ENCODE measurements at places on chromosomes 4 and X.

DNA sequence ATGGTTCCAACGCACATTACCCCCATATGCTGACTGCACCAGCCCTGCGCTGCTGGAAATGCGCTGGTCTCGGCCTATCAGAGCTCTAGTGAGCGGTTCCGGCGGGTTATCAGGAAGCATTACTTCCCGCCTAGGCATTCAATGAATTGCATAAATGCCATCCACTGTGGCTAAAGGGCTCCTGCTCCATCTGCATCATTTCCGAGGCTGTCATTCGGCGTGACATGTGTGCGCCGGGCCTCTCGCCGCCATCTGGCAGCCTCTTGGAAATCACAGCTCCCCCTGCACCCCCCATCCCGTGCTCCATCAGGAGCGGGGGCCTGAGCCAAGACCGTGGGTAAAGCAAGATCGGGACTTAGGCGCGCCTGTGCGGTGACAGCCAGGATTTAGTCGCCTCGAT, 64.4 kb downstream of the SEPSECS start:
- no peak for DNase-seq

DNA sequence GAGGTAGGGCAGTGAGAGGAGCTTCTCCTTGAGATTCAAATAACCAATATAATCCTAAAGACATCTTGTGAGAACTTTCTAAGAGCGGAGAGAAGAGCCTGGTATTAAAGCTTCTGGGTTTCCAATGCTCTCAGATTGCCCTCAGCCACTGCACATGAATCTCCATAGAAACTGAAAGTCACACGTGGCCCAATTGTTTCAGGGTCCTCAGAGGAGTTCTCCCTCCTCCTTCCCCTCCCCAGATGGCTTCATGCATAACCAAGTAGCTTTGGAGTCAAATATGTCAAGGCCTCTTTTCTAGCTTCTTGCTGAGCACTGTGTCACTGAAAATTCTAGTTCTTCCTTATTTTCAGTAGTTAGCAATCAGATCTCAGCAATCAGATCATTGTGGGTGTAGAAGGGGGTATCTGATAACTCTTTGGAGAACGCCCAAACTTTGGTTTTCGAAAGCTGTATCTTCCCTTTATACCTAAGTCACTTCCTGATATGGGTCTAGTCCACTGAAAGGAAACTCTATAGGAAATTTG, 2.2 kb downstream of the BTK start:
- no peak for DNase-seq

- DNase-seq, result no peak
Measured at GRCh38 chrX:130628516-130628915, 226.7 kb downstream of the RBMX2 start.

GRCh38 chr4:2101346-2102044, 42.4 kb downstream of the NAT8L start:
- no peak for DNase-seq

DNA sequence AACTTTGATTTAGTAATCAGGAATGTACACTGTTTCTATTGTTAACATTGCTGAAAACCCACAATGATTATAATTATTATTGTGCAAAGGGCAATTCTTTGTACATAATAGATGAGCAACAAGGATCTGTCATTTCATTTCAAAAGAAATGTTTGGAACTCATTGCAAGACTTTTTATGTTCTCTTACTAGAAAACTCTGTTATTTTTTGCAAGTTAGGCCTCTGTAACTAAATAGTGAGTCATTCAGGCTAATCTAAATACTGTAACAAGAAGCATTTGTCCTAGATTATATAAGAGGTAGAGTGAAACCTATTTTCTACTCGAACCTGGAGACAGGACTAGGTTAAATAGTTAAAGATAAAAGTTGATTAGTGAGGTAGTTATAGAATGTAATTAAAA, 93.2 kb upstream of the FAM47B start:
- DNase-seq, result no peak

DNA sequence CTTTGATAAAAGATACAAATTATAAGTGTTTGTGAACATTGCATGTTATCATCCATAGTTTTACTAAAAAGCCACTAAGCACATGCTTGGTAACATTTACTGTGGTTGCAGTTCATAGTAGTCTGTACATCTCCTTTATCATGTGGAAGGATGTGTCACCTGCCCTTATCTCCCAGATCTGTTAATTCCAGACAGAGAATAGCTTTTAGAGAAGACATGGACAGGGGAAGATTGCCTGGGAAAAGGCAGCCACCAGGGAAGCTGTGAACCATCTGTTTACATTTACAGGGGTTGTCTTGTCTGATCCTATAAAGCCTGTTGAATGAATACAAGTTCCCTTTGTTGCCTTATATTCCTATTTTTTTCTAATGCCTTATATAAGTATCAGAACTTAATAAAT, 396.0 kb downstream of the FAT4 start:
- no peak for DNase-seq

DNA sequence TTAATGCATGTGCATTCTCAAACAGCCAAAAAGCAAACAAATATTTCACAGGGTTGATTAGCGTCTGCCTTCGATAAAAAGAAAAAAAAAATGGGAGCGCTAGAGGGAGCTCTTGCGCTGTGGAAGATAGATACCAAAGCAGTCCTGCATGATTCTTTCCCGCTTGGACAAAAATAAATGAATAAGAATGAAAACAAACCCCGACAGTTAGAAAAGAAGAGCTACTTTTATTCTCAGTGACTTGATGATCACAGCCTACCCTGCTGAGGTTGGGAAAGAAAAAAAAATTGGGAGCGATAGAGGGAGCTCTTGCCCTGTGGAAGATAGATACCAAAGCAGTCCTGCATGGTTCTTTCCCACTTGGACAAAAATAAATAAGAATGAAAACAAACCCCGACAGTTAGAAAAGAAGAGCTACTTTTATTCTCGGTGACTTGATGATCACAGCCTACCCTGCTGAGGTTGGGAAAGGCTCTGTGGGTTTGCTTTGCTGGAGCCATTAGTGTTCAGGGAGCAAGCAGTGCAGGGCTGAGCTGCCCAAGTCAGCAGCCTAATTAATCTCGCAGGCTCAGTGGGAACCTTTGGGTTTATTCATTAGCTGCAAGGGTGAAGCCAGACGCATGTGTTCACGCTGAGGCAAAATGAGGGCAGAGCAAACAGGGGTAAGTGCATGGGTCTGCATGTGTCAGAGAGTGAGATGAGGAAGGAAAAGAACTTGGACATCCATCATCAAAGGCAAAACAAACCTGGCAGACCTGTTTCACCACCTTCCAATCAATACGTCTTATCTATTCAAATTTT, 249.3 kb upstream of the PRKX start:
- DNase-seq, result no peak

- DNase-seq, result no peak
Measured at GRCh38 chr4:25892796-25893195, 21.2 kb upstream of the SMIM20 start.

GRCh38 chrX:104795804-104796203, 229.8 kb downstream of the IL1RAPL2 start:
- no peak for DNase-seq

DNA sequence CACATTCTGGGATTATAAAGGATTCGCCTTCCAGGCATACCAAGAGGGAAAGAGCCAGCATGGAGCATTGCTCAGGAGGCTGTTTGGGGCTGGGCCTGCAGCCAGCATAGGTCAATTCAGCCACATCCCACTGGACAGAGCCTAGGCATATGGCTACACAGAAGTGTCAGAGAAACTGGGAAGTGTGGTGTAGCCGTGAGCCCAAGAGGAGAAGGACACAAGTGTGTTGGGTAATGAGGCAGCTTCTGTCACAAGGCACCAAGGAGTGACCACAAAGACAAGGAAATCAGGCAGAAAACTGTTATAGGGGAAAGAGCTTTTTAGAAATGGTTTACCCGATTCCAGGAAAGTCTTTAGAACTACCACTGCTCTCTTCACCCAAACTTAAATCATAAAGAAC, 178.6 kb upstream of the TBL1X start:
- no peak for DNase-seq

DNA sequence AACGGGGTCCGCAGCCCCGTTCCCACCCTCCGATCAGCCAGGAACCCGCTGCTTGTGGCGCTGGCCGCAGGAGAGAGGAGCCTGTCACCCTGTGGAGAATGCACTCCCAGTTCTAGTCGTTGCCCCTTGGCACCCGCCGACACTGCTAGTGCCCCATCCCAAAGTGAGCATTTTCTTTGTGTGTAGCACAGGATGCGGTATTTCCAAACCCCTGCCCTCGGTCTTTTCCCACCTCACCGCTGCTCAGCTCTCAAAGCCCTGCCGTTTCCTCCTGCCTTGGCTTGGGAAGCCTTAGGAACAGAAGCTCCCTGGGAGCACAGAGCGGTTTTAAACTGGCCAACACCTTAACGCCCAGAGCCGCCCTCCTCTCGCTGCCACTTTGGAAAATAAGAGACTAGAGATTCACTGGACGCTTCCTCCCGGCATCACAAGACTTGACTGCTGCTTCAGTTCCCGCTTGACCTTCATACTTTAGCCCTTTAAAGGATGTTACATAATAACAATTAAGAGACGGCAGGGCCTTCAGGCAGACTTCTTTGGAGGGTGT, 772 bp downstream of the CYP4V2 start:
- no peak for DNase-seq

DNA sequence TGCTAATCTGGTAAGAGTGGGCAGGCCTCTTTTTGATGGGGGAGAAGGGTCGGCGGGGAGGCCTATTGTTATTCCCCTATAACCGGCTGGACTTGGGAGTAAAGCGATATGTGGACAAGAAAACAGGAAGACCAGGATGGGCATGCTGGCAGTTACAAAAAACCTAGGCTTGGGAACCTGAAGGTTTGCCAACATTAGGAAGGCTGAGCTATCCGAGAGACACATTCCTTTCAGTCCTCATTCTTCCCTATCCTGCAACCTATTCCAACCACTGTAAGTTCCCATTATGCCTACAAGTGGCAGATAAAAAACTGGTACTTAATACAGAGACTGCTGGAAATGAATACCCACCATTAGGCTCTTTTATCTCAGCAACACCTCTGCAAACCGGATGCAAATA, 32.4 kb upstream of the CT47C1 start:
- DNase-seq, result no peak

GRCh38 chr4:151887031-151887815, 126.4 kb upstream of the GATB start:
- DNase-seq, result no peak

GRCh38 chr4:125313497-125313896, 1.3 kb upstream of the FAT4 start:
- no peak for DNase-seq

DNA sequence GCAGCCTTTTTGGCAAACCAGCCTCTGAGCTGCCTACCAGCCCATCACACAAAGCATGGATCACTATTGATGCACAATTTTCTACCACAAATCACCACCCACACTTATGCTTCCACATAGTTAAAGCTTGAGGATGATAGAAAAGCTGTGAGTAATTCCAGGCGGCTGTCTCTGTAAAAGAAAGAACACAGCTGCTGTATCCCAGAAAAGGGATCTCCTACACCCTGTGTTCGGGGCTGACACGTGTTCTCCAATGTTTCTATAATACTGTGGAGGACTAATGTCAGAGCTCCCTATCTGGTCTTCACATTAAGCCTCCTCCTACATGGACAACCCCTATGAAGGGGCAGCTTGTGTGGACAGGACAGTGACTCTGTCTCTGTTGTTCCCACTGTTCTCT, 12.5 kb upstream of the BRS3 start:
- DNase-seq, result no peak

DNA sequence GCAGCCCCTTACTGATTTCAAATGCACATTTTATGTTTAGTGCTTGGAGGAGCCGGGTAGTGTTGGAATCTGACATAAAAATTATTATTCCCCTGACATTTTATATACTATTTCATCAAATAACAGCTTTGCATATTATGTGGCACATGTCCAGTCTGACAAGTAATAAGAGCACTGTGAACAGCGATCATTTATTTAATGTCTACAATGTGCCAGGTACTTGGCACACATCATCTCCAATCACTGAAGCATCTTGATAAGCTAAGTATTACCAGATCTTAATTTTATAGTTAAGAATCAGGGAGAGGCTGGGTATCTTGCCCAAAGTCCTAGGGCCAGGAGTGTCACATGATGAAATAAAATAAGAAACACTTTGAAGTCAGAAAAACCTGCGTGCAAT, 197.2 kb downstream of the NR3C2 start:
- DNase-seq, result no peak

GRCh38 chrX:20015422-20015821, 24.6 kb upstream of the BCLAF3 start:
- no peak for DNase-seq

DNA sequence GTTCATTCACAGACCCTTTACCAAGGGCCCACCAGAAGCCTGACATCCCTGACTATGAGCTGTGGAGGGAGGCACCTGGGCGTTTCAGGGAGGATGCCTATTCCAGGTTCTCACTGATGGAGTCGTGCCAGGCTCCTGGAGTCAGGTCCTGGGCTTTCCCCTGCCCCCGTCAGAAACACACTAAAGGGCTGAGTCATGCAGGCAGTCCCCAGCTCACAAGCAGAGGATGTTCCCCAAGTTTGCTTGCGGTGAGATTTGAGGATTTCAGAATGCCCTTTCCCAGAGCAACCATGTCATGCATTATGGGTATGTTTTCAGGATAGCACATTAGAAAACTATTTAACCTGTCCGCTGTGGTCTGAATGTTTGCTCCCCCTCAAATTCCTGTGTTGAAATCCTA, 45.2 kb downstream of the FHDC1 start:
- no peak for DNase-seq

DNA sequence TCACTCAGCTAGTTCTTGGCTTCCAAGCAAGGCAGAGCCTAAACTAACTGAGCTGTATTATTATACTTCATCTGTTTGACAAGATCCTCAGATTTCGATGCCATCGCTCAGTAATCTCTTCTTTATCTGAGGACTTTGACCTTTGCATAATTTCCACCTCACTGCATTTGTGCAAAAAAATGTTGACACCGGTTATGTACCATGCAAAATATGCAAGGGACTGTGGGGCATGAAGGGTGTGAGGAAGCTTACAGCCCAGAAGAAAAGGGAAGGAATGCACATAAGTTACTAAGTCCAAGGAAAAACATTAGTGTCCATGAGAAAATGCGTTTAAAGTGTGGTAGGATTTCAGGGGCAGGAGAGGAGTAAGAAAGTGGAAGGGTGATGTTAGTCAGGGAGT, 295.4 kb downstream of the PACRGL start:
- no peak for DNase-seq

Measured in stimulated activated CD8-positive, alpha-beta memory T cell treated with anti-CD3 and anti-CD28 coated beads, Interleukin-4, amount 100 ng/mL, for 4 hours (primary cell).